ENCODE measurements at places on chromosomes 1 and 21. TPM values are rescaled to one million over a fixed set of nuclear protein-coding genes. Genes with fewer than 3 reads are reported as not detected.

The CD48 gene
- not detected for total RNA-seq

The ANKRD65 gene
- total RNA-seq, result 0.34 TPM

The SLC1A7 gene
- not detected for total RNA-seq

The SLC45A1 gene
- 2.2 TPM for total RNA-seq

The KIF14 gene
- 3.6 TPM for total RNA-seq

The PRELP gene
- total RNA-seq, result not detected

The WDR64 gene
- not detected for total RNA-seq

The RCC1 gene
- total RNA-seq, result 34.7 TPM

The LCE3D gene
- total RNA-seq, result not detected

The EDN2 gene
- 0.53 TPM for total RNA-seq

The FNDC5 gene
- total RNA-seq, result not detected

The FHL3 gene
- 55.4 TPM for total RNA-seq

The CRYBG2 gene
- not detected for total RNA-seq

The FNDC10 gene
- total RNA-seq, result 9.9 TPM

The DMBX1 gene
- total RNA-seq, result not detected

The KLF17 gene
- not detected for total RNA-seq

The HCRTR1 gene
- 0.58 TPM for total RNA-seq

The IFI44 gene
- 8.2 TPM for total RNA-seq

The IPO13 gene
- 27.1 TPM for total RNA-seq

The TNNI3K gene
- total RNA-seq, result not detected

The SLC44A5 gene
- 1.7 TPM for total RNA-seq

The NUF2 gene
- total RNA-seq, result 1.8 TPM

The BATF3 gene
- 1.2 TPM for total RNA-seq

The PTCH2 gene
- total RNA-seq, result 0.19 TPM

The MMEL1 gene
- 0.15 TPM for total RNA-seq

The BRDT gene
- not detected for total RNA-seq

The DENND4B gene
- 32.7 TPM for total RNA-seq

The RHD gene
- total RNA-seq, result not detected

The NUCKS1 gene
- total RNA-seq, result 76.0 TPM

The COL16A1 gene
- 5.3 TPM for total RNA-seq

The CFAP74 gene
- not detected for total RNA-seq

The MROH9 gene
- total RNA-seq, result not detected

The CD1E gene
- not detected for total RNA-seq

The CD5L gene
- total RNA-seq, result not detected

The CCDC17 gene
- 1.9 TPM for total RNA-seq

The MYOG gene
- not detected for total RNA-seq

The NCF2 gene
- total RNA-seq, result 7.7 TPM

The OR6K3 gene
- total RNA-seq, result not detected

The ACOT11 gene
- 0.93 TPM for total RNA-seq

All from glomerular endothelial cell (primary cell).